ENCODE measurements at places on chromosomes 1 and 21.

GRCh38 chr1:161013131-161013487 is 7.8 kb downstream of the F11R start:
- no peak for DNase-seq

- DNase-seq = no peak
Measured at GRCh38 chr1:32272557-32273390, 19.1 kb upstream of the HDAC1 start.

DNA sequence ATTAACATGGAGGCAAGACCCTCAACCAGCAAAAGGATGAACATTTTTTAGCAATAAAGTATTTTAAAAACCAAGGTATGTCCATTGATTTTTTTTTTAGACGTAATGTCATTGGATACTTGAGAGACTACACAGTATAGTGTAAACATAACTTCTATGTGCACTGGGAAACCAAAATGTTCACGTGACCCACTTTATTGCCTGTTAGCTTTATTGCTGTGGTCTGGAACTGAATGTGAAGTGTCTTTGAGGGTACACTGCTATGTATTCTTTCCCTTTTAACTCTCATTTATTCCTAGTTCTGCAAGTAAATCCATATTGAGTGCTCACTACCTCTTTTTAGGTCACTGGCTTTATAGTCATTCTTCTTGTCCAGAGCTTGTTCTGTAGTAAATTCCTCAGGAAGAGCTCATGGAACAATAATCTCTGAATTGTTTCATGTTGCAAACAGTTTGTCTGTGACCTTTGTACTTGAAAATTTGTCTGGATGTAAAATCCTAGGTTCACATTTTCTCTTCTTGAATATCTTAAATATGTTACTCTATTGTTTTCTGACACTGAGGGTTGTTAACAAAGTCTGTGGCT is 20.6 kb downstream of the ABCD3 start:
- no peak for DNase-seq

GRCh38 chr1:214022810-214023425 is 35.1 kb downstream of the PROX1 start:
- no peak for DNase-seq

GRCh38 chr1:205369701-205370123 is 13.0 kb upstream of the KLHDC8A start:
- DNase-seq = no peak

GRCh38 chr21:36403713-36404112 is 18.5 kb downstream of the CHAF1B start:
- DNase-seq = no peak

GRCh38 chr1:232547938-232548484 is 81.9 kb downstream of the SIPA1L2 start:
- no peak for DNase-seq
